ENCODE measurements at places on chromosomes 3 and 15.

GRCh38 chr3:46663591-46664135 lies 29.8 kb downstream of the ALS2CL start:
- no peak for DNase-seq

- DNase-seq = no peak
Observed at GRCh38 chr15:100732211-100733055, 130.0 kb downstream of the ASB7 start.

DNA sequence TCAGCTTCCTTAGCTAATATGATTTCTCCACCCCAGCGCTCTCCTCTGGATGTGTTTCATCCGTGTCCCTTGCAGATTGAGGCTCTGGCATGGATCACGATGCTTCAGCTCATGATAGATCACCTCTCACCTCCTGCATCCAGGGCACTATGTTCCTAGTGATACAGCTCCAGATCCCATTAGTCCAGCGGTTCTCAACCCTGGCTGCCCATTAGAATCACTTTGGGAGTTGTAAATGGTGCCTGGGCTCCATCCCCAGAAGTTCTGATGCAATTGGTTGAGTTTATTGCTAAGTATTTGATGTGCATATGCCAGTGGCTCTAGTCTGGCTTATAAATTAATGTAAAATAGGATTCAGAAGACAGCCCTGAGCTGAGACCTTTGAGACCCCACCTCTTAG lies 34.5 kb downstream of the INSYN1 start:
- no peak for DNase-seq

- DNase-seq = no peak
Observed at GRCh38 chr3:195133462-195133861, 137.5 kb downstream of the XXYLT1 start.
